ENCODE measurements at places on chromosomes 2 and 18.

GRCh38 chr18:8752329-8752728, 47.0 kb downstream of the MTCL1 start:
- no peak for DNase-seq

DNA sequence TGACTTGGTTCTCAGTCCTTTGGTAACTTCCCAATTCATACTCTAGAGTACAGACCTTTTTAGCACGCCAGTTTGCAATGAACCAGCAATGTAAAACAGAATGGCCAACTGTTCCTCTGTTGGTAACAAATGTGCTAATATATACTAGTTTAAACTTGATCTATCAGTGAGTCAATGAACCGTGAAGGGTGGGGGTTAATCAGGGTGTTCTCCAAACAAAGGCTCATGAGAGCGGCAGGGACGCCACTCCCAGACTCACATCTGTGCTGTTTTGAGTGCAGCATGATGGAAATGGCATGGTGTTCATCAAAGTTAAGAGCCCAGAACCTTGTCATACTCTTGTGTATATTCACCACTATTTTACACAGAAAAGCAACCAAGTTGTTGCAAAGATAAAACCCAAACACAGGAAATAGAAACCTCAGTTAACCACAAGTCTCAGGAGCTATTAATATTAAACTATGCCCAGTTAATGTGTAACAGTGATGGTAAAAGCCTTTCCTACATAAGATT, 70.3 kb downstream of the CERKL start:
- no peak for DNase-seq

DNA sequence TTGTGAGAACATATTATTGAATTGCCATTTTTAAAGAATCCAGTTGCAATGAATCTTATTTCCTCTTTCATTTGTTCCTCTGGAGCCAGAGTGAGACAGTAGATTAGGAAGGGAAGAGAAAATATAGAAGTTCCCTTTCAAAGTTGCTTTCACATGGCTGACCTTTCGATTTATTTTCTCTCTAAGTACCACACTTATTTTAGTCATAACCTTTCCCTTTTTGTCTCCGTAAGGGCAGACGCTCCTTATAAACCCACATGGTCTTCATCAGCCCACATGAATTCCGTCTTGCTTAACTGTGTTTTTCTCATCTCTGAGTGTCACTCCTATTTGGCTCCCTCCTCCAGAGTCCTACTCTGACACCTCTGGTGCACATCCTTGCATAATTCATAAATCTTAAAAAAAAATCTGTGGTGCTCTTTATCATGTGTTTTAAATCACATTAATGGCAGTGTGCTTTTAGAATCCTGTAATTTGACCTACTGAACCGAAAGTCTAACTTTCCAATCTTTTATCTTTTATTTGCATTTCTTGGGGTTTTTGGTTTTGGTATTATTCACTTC, 38.5 kb upstream of the ZNF396 start:
- DNase-seq: no peak

- DNase-seq: no peak
These were observed 53.1 kb downstream of the CHRNA1 start for GRCh38 chr2:174711206-174711605.

GRCh38 chr2:152380261-152381055, 45.5 kb downstream of the FMNL2 start:
- no peak for DNase-seq

- no peak for DNase-seq
These were observed 5.1 kb upstream of the PAX8 start for GRCh38 chr2:113283704-113284284.

- no peak for DNase-seq
These were observed 46.5 kb downstream of the PLEK start for GRCh38 chr2:68411397-68412126.

- no peak for DNase-seq
These were observed 468.2 kb upstream of the ST6GAL2 start for GRCh38 chr2:107354175-107354574.

GRCh38 chr2:64629875-64630274, 23.8 kb downstream of the SERTAD2 start:
- DNase-seq: no peak

DNA sequence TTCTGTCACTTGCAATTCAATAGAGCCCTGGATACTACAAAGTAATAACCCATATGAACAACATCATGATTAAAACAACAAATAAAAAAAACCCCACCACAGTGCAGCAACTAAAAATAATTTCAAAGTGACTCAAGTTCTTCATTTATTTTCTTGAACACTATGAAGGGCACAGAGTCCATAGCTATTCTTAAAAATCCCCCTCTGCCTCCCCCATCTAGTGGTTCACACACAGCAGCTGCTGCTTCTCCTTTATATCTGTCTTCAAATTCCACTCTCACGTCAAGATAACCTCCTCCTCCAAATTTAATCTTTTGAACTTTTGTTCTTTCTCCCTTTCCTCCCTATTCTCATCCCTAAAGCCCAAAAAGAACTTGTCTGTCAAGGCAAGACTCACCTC, 591.3 kb downstream of the ZEB2 start:
- no peak for DNase-seq

GRCh38 chr2:85049236-85049635, 78.3 kb downstream of the KCMF1 start:
- DNase-seq: no peak

GRCh38 chr2:228627510-228627909, 446.0 kb upstream of the SPHKAP start:
- DNase-seq: no peak

DNA sequence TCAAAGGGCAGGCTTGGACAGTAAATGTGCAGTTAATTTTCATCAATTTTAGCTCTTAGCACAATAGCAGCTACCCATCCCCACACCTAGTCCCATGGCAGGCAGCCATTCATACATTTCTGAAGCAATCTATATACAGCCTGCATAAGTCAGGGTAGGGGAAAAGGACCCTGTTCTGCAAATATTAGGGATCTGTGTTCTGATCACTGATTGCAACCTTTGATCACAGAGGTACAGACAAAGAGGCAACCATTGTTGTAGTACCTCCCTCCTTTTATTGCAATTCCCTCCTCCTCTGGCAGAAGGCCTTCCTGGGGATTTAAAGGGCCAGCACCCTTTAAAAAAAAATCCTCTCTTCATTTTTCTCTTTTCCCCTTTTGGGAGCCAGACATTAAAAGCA, 58.3 kb downstream of the KANSL1L start:
- no peak for DNase-seq
